ENCODE measurements at places on chromosomes 5 and 9. TPM values are rescaled to one million over a fixed set of nuclear protein-coding genes. Genes with fewer than 3 reads are reported as not detected.
A peak's percentile ranks its signal among the peaks of the same experiment; 100 is the strongest.

The PAX5 gene
- 1.1 TPM for total RNA-seq

The IFNA13 gene
- not detected for total RNA-seq

The AMBP gene
- total RNA-seq: not detected

The PFN3 gene
- total RNA-seq: not detected

The DYNC2I2 gene
- 40.4 TPM for total RNA-seq

The MEGF10 gene
- not detected for total RNA-seq

DNA sequence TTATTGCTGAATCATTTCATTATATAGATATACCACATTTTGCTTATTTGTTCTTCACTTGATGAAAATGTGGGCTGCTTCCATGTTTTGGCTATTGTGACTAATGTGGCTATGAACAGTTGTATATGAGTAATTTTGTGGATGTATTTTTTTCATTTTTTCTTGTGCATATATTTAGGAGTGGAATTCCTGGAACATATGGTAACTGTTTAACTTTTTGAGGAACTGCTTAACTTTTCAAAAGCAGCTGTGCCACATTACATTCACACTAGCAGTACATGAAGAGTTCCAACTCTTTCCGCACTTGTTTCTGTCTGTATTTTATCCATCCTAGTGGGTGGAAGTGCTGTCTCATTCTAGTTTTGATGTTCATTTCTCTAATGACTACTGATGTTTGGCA, 67.8 kb downstream of the JAK2 start:
- H3K27me3 ChIP-seq: no peaks in the 10 kb centered on the region
- peaks cover 47% of the 10 kb centered on the region for H3K36me3 ChIP-seq
- no peak for DNase-seq
- H3K4me3 ChIP-seq: no peak overlapping the region
- H3K27ac ChIP-seq: no peak overlapping the region

DNA sequence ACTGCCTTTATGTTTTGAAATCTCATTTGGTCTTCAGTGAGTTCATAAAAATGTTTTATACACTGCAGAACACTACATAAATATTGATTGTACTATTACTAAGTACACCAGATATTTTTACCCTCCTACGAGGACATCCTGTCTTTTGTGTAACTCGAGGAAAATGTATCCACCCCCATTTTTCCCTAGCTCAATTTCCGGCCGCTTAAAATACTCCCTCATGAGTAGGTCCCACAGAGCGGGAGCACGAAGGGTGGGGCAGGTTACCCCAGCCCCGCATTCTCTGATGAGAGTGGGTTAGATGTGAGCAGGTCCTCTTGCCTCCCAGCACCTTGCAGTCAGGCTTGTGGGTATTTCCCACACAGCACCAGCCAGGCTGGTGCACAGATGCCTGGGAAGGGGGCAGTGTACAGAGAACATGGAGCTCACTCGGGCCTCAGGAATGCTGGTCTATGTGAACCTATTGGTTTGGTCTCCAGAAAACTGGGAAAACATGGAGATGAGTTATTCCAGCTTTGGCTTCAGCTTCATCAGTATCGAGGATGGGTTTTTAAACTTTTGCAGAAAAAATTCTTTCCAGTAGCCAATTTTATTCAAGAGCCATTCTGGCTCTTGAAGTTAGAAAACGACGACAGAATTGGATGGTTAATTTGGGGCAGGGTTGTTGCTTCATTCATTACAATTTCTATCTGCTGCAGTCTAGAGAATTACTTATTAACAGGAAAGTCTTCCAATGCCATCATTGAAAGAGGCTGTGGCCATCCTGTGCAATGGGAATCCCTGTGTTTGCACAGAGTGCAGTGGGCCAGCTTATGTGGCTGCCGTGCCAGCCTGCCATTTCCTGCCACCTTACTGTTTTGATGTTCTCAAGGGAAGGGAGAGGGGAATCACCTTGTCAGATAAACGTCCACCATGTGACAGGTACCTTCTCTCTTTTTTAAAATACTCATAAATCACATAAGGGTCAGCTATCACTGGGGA, 73.2 kb downstream of the WDR41 start:
- no peak overlapping the region for H3K27ac ChIP-seq
- H3K36me3 ChIP-seq: no peaks in the 10 kb centered on the region
- peaks cover 5% of the 10 kb centered on the region for H3K27me3 ChIP-seq
- no peak for DNase-seq
- no peak overlapping the region for H3K4me3 ChIP-seq

- no peak overlapping the region for H3K27ac ChIP-seq
- peaks cover 40% of the 10 kb centered on the region for H3K27me3 ChIP-seq
- H3K4me3 ChIP-seq: no peak overlapping the region
- peaks cover 5% of the 10 kb centered on the region for H3K4me1 ChIP-seq
- H3K36me3 ChIP-seq: no peaks in the 10 kb centered on the region
- DNase-seq: no peak
Measured at GRCh38 chr9:21795483-21795882, 7.0 kb upstream of the MTAP start.

GRCh38 chr5:52077941-52078815, 694.9 kb downstream of the ISL1 start:
- no peak for DNase-seq
- H3K4me3 ChIP-seq: no peak overlapping the region
- H3K4me1 ChIP-seq: no peaks in the 10 kb centered on the region
- H3K36me3 ChIP-seq: no peaks in the 10 kb centered on the region

GRCh38 chr5:171847026-171847425, 61.4 kb downstream of the SMIM23 start:
- no peak overlapping the region for H3K4me3 ChIP-seq
- H3K27ac ChIP-seq: no peak overlapping the region
- no peaks in the 10 kb centered on the region for H3K27me3 ChIP-seq
- no peaks in the 10 kb centered on the region for H3K4me1 ChIP-seq
- no peaks in the 10 kb centered on the region for H3K36me3 ChIP-seq

DNA sequence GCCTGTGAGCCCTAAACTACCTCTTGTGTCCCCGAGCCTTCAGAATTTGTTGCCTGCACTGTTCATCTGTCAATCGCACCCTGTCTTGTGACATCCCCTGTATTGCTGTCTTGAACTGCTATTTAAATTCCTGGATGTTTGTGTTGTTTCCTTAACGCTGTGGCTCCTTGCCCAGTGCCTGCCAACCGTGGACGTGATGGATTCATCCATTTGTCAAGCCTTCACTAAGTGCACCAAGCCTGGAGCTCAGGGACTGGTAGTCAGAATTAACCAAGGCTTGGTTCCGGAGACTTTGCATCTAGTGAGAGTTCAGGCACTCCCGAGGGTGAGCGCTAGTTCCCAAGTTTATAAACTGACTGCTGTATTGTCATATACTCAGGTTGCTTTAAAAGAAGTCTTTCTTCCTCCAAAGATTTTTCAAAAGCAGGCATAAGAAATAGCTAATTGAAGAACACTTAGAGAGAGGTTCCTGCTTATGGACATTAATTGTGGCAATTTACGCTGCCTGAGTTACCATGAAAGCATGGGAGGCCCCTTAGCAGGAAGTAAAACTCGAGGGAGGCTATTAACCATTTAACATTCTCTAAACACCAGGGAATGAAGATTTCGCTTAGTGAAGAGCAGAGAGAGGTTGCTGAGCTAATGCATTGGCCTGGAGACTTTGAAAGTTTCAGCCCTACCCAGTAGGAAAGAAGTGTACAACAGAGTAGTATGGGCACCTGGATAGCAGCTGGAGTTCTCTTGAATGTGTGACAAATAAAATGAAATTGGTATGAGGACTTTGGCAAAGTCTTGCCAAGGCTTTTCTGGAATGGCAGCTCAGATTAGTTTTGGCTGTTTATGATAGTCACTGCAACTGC, 29.0 kb downstream of the RGS3 start:
- H3K27ac ChIP-seq: no peak overlapping the region
- H3K27me3 ChIP-seq: no peaks in the 10 kb centered on the region
- H3K36me3 ChIP-seq: no peaks in the 10 kb centered on the region
- no peak for DNase-seq
- peaks cover 9% of the 10 kb centered on the region for H3K4me1 ChIP-seq

- H3K4me1 ChIP-seq: peaks cover 10% of the 10 kb centered on the region
- peaks cover 9% of the 10 kb centered on the region for H3K27me3 ChIP-seq
- H3K4me3 ChIP-seq: no peak overlapping the region
- DNase-seq: no peak
Measured at GRCh38 chr9:89791754-89792153, 186.9 kb downstream of the GADD45G start.

GRCh38 chr9:122551371-122551770, 1.5 kb upstream of the OR1N2 start:
- peaks cover 4% of the 10 kb centered on the region for H3K27me3 ChIP-seq
- H3K36me3 ChIP-seq: no peaks in the 10 kb centered on the region
- no peak for DNase-seq
- no peak overlapping the region for H3K27ac ChIP-seq
- H3K4me1 ChIP-seq: no peaks in the 10 kb centered on the region

DNA sequence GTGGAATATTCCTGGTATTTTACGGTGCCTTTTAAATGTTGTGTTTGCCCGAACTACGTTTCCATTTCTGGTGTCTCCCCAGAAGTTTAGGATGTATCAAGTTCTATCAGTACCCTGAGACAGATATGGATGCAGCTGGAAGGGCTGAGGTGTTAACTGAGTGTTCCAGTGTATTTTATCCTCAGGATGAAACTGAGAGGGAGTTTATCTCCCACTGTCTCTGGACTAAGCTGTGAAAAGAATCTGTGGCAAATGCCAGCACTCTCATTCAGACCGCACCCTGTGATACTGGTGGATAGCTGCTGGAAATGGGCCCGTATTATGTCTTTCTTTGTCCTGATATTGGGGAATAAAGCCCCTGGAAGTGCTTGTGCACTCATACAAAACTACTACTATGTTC, 887.2 kb upstream of the TYRP1 start:
- DNase-seq: no peak
- no peaks in the 10 kb centered on the region for H3K27me3 ChIP-seq
- H3K36me3 ChIP-seq: no peaks in the 10 kb centered on the region
- no peaks in the 10 kb centered on the region for H3K4me1 ChIP-seq
- H3K27ac ChIP-seq: no peak overlapping the region

- H3K4me3 ChIP-seq: no peak overlapping the region
- no peaks in the 10 kb centered on the region for H3K27me3 ChIP-seq
- no peak overlapping the region for H3K27ac ChIP-seq
- H3K4me1 ChIP-seq: no peaks in the 10 kb centered on the region
Measured at GRCh38 chr5:58382131-58382534, 77.8 kb downstream of the PLK2 start.

- H3K4me3 ChIP-seq: no peak overlapping the region
- no peaks in the 10 kb centered on the region for H3K36me3 ChIP-seq
- H3K27me3 ChIP-seq: no peaks in the 10 kb centered on the region
- no peak for DNase-seq
Measured at GRCh38 chr5:114726131-114726530, 364.3 kb downstream of the KCNN2 start.

DNA sequence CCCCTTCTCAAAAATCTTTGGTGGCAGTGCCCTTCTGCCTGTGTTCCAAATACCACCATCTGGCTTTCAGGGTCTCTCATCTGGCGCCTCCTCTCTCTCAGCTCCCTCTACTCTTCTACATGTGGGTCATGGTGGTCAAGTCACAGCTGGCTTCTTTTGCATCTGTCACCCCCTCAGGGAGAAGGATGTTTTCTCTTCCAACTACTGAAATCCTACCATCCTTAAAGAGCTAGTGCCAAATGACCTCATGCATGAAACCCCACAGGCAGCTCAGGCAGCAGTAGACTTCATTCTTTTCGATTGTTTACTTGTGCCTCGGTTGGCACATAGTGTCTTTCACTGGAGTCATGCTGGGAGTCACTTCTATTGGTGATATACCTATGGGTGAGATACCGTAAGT, 219.2 kb downstream of the DCP2 start:
- H3K27ac ChIP-seq: no peak overlapping the region
- no peaks in the 10 kb centered on the region for H3K36me3 ChIP-seq
- no peak for DNase-seq
- peaks cover 2% of the 10 kb centered on the region for H3K4me1 ChIP-seq
- H3K4me3 ChIP-seq: no peak overlapping the region

DNA sequence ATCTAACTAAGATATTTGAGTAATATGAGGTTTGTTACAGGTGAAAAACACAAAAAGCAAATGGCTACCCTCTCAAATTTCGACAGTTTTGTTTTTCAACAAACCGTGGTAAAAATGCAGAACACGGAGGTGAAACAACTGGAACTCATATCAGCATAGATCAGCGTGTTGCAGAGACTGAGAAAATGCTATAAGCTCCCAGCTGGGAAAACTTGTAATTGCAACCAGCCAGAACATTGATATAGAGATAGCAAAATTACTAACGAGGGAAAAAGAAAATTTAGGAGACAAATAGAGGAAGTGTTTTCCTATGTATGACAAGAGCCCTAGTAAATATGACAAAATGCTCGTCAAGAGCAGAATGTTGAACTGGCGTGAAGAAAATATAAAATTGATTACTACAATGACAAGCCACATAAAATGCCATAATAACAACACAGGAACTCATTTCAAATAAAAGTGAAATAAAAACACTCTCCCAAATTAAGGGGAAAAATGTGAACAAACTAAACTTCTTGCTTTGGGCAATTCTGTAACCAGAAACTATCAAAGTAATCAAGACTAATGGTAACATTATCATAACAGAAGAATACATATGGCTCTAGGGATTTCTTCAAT, 1989.8 kb downstream of the EFNA5 start:
- DNase-seq: no peak
- H3K27me3 ChIP-seq: no peaks in the 10 kb centered on the region
- H3K4me1 ChIP-seq: no peaks in the 10 kb centered on the region
- no peaks in the 10 kb centered on the region for H3K36me3 ChIP-seq
- H3K27ac ChIP-seq: no peak overlapping the region

DNA sequence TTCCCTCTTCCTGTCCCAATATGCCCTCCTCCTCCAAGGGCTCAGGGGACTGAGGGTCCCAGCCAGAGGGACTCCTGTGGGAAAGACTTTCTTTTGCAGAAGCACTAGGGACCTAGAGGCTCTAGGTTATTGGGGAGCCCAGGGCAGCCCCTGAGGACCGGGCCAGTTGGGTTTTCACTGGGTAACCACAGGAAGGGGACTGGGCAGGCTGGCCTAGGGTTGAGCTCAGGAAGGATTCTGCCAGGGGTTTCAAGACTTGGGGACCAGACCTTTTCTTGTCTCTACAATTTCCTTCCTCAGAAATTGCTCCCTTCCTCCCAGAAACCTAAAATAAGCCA, 24.4 kb upstream of the HMCN2 start:
- no peaks in the 10 kb centered on the region for H3K27me3 ChIP-seq
- H3K27ac ChIP-seq: no peak overlapping the region
- H3K4me1 ChIP-seq: peaks cover 23% of the 10 kb centered on the region

GRCh38 chr9:136403915-136404800, 4.2 kb upstream of the SNAPC4 start:
- DNase-seq: peak; percentile 57
- H3K27me3 ChIP-seq: no peaks in the 10 kb centered on the region
- peaks cover 41% of the 10 kb centered on the region for H3K4me1 ChIP-seq
- peaks cover 34% of the 10 kb centered on the region for H3K36me3 ChIP-seq
- H3K27ac ChIP-seq: peak overlapping the region; percentile 74

DNA sequence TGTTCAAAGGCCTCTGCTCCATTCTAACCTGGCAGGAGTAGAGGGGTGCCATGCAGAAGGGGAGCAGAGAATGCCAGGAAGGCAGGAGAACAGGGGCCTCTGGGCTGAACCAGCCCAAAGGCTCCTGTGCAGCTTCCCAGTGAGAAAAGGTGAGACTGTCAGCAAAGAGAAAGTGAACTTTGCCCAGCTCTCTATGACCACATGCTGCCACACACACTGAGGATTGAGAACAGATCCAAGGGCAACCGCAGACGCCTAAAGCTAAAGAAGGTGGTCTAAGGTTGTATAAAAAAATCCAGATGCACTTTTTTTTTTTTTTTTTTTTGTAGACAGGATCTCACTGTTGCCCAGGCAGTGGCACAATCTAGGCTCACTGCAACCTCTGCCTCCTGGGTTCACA, 51.4 kb downstream of the ALDH7A1 start:
- no peak overlapping the region for H3K4me3 ChIP-seq
- H3K4me1 ChIP-seq: peaks cover 4% of the 10 kb centered on the region
- no peaks in the 10 kb centered on the region for H3K36me3 ChIP-seq
- H3K27me3 ChIP-seq: peaks cover 2% of the 10 kb centered on the region
